ENCODE measurements at places on chromosomes 5 and 9.

DNA sequence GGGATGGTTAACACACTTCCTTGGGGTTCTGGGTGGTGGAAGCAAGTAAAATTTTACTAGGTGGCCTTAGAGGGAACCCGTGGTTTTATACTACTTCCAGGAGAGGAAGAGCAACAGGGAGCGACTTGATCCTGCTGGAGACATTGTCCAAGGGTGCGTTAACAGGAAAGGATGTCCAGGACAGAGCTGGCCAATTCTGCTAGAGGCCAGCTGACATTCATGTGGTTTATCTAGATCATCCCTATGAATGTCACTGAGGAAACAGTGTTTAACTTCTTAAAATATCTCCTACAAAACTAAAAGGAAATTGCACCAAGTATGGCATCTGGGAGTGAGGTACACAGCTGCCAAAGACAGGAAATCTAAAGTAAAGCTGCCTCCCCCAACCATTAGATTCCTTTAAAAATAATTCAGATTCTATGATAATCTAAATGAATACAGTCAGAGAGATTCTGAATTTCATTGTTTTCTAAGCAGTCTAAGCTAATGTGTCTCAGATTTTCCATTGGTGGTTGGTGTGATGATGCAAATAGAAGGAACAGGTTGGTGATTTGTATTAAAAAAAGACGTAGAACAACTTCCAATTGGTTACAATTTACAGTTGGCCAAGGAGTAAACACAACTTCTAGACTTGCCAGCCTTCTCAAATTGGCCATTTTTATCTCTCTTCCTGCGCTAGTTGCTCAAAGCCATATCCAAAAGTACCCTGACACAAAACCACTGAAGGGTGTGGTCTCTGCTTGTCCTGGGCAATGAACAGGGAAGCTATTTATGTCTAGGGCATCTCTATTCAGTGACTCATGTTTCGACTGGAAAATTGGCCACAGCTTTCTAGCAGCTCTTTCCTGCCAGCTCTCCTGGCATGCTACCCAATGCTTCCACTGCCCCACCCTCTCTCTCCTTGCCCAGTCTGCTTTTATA is 574.7 kb upstream of the MEF2C start:
- no peak for DNase-seq

GRCh38 chr9:98572054-98572627 is 136.6 kb downstream of the GABBR2 start:
- no peak for DNase-seq

- DNase-seq = no peak
Observed at GRCh38 chr9:100281676-100282387, 70.9 kb downstream of the TEX10 start.

DNA sequence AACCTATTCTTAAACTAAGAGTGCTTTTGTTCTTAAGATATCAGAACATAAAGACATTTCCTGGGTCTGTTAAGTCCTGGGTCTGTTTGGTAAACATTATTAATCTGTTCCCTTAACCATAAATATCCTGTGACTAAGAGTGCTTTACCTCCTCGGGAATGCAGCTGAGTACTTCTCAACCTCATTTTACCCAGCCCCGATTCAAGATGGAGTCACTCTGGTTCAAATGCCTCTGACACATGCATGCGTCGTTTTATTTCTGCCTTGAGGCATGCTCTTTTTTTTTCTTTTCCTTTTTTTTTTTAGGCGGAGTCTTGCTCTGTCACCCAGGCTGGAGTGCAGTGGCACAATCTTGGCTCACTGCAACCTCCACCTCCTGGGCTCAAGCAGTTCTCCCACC is 39.8 kb upstream of the FBXL17 start:
- DNase-seq = no peak

DNA sequence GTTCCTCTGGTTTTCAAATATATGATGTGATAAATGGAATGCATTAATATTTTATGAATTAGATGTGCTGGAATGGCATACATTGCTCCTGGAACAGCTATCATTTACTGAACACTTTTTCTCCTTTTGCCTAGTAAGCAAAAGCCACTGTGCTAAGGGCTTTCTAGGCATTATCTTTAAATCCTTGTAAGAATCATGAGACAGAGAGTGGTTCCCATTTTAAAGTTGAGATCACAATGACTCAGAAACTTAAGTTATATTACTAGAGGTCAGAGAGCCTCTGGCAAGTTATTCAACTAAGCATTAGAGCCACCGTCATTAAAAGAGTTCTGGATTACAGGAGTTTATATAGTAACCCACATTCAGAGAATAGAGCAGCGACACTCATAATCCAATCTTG is 26.7 kb upstream of the FSD1L start:
- no peak for DNase-seq

DNA sequence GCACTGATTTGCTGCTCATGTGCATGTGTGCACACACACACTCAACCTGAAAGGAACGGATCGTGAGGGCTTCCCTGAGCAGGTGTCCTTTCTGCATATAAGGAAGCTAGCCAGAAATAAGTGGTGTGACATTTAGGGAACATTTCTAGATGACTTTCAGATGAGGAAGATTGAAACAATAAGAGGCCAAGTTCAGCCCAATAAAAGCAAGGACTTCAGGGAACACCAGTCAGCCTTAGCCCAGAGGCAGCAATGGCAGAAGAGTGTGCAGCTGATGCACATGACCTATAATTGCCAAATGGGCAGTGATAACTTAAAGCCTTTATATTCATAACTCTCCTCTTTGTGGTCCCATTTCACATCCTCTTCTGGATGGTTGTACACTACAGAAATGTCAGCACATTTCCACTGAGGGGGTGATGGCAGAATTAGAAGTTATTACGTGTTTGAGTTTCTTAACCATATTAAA is 255.5 kb downstream of the TRIM32 start:
- no peak for DNase-seq

DNA sequence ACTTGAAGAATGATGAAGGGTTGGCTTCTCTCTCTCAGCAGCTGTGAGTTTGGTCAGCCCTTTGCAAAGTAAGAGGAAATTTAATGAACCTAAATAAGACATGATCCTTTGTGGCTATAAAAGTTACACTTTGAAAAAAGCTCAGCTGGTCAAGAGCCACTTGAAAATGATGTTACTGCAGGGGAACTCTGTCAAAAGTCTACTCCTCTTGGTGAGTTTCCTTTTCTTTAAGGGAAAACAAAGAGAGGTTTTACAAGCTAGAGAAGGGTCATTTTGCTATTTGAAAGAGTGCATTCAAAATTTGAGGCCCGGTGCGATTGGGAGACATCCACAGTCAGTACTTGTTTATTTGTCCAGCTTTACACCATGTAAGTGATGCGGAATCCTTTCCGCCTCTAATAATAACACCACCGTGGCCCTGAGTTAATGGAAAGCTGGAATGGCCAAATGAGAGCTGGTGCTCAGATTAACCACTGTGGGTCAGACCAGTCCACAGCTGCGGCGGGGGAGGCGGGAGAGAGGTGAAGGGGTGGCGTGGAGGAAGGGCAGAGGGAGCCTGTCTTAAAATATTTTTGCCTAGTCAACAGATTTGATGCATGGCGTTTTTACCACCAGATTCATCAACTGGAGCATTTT is 404.0 kb downstream of the TLE4 start:
- DNase-seq = no peak

GRCh38 chr9:136944212-136944518 is 373 bp downstream of the FBXW5 start:
- no peak for DNase-seq

- no peak for DNase-seq
Observed at GRCh38 chr5:154461531-154461930, 15.7 kb downstream of the SAP30L start.

DNA sequence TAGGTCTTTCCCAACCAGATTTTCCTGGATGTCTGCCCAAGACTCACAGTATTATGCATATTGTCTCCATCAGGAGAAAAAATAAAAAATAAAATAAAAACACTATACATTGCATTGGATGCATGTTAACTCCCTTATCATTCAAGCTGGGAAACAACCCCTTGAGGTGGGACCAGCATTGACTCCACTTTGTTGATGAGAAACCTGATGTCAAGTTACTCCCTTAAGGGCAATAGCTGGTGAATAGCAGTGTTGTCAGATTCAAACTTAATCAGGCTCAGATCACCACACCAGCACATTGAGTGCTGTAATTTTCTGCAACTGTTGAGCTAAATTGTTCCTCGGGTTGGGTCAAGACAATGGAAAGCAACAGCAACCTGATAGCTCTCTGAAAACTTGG is 264.0 kb upstream of the TRIM32 start:
- DNase-seq = no peak

- DNase-seq = no peak
Observed at GRCh38 chr5:109852371-109853155, 162.8 kb downstream of the MAN2A1 start.

GRCh38 chr5:17221843-17222636 is 4.6 kb downstream of the BASP1 start:
- no peak for DNase-seq

DNA sequence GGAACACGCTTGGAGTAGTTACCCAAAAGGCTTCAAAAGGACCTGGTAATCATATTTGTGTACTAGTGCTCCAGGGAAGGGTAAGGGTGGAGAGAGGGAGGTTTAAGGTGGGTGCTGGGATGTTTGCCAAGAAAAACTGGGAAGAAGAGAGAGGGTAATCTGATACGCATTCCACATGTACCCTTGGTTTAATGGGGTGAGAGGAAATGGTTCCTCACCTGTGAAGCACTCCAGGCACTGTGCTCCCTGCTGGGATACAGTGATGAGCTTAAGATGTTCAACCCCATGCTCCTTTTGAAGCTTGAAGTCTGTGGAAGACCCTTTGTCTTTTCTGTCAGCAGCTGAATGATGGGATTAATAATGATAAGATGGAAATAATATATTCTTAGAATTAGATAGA is 98.4 kb downstream of the COX7C start:
- DNase-seq = no peak

DNA sequence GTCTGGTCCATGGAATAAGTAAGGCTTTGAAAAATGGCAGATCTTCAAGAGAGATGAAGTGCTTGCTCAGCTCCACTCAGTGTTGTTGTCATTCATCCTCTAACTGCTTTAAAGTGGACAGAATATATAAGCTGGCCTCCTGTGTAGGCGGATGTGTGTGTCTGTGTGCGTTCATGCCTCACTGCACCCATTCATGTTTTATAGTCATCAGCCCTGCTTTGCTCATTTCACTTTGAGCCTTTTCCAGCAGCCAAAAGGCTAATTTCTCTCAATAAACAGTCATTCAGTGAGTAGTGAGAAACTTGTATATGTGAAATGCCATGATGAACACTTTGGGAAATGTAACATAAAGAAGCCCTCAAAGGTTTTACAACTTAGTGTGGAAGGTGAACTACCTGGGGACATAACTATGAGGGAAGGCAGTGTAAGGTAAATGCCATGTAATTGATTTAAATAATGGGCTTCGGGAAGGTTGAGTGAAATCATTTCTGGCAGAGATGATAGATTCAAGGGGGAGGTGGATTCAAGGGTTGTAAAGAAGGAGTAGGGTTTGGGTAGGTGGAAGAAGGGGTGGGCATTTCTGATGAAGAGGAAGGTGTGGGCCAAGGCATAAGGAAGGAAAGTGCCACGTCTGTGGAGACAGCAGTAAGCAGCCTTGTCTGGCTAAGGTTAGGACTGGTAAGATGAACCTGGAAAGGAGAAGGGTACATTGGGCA is 15.7 kb downstream of the TTC23L start:
- no peak for DNase-seq

DNA sequence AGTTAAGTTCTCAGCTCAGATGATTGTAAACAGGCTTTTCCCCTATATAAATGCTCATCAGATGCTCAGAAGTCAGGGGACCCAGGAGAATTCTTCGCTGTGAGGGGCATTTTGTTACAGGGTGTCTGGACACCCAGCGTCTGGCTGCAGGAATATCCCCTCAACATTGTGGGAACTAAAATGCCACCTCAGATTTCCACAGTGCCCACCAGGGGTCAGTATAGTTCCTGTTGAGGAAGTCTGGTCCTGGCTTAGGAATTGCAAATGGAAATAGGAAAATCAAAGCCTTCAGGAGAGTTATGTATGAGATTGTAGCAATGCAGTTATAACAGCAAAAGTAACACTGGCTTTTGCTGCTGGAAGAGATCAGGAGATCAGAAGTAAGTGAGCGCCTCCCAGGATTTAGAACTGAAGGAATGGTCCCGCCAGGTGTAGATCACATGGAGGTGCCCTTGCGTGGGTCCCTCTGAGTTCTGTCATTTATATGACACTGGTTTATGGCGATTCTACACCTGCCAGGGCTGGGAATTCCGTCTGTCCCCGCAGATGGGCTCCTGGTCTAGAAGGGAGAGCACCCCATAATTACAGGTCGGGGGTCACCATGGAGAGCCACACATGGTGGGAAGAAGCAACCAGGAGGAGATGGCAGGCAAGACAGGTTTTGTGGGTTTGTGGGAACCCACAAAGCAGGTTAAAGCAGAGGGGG is 47.1 kb upstream of the CTSL start:
- DNase-seq = no peak

GRCh38 chr5:74275171-74275992 is 365.1 kb downstream of the ENC1 start:
- DNase-seq = no peak

DNA sequence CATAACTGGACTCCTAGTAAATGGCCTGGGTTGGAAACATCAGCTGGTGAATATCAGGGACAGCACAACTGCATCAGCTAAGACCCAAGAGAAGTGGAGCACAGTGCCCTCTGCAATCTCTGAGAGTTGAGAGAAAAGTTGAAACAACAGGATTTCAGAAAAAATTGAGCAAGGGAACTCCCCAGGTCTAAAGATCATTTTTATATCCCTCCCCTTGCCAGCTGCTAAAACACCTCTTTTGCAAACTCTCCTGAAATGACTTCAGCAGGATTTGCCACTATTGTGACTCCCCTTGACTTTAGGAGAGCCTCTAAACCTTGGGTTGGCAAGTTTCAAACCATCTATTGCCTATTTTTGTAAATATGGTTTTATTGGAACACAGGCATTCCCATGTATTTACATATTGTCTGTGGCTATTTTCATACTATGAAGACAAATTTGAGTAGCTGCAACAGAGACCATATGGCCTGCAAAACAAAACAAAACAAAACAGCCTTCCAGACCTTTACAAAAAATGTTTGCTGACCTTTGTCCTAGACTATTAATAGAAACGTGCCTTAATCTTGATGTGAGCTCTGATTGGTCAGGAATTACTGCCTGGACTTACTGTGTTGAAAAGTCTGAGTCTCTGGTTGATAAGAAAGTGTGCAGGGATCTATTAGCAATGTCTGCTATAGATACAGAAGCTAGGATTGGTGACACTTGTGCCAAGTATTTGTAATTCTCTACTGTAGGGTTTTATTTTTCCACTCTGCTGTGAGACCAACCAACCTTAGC is 37.7 kb upstream of the PLPPR1 start:
- no peak for DNase-seq

DNA sequence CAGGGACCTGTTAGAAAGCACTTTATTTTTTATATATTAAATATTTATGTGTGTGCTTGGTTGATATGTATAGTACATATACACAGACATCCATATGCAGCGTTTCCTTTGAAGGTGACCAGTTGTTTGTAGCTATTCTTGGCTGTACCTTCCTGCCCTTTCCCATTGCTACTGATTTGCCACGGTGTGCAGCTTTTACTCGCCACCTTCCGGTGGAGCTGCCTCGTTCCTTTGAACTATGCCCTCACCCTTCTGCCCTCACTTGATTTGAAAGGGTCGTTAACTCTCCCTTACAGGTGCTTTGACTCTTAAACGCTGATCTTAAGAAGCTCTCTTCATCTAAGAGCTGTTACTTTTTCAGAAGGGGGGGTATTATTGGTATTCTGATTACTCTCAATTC is 20.5 kb downstream of the RGMB start:
- DNase-seq = no peak
